HepG2 (cell line): ENCODE measurements at places on chromosomes 11 and 22. TPM values are rescaled to one million over a fixed set of nuclear protein-coding genes. Genes with fewer than 3 reads are reported as not detected.

The OSBP2 gene
- total RNA-seq: 7.1 and 7.7 TPM in 2 replicates

GRCh38 chr22:46055181-46055875, 78.4 kb upstream of the WNT7B start:
- no peak for DNase-seq

DNA sequence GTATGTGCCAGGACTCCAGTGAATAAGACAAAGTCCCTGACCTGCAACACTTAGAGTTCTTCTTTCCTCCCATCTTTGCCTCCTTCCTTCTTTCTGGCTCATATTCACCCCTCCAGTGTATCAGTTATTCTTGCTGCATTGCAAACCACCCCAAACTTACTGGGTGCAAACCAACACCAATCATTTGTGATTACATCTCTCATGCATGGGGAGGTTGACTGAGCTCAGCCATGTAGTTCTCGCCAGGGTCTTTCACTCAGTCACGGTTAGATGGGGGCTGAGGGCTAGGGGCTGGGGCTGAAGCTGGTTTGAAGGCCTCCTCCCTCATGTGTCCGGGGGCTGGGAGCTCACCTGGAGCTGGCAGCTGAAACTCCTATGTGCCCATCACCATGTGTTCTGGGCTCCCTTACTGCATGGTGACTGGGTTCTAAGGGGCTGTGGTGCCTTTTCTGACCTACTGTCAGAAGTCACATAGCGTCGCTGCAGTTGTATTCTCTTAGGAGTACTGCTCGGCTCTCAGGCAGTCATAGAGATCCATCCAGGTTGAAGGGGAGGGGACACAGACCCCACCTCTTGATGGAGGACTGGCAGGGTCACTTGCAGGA, 35.0 kb upstream of the CACNG2 start:
- DNase-seq: no peak

DNA sequence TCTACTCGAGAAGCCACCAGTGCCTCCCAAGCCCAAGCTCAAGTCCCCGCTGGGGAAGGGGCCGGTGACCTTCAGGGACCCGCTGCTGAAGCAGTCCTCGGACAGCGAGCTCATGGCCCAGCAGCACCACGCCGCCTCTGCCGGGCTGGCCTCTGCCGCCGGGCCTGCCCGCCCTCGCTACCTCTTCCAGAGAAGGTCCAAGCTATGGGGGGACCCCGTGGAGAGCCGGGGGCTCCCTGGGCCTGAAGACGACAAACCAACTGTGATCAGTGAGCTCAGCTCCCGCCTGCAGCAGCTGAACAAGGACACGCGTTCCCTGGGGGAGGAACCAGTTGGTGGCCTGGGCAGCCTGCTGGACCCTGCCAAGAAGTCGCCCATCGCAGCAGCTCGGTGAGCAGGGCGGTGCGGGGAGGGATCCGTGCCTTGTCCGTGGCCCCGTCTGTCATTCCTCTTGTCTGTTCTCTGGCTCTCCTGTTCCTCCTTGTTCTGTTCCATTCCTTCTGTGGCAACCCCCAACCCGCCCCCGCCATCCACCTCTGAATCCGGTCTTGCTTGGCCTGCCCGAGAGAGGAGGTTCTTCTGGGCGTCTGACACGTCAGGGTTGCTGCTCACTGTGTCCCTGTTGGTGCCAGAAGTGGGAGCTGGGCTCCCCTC, 15.8 kb upstream of the ACR start:
- no peak for DNase-seq

- no peak for DNase-seq
Observed at GRCh38 chr11:821512-822371, 3.0 kb downstream of the PNPLA2 start.

DNA sequence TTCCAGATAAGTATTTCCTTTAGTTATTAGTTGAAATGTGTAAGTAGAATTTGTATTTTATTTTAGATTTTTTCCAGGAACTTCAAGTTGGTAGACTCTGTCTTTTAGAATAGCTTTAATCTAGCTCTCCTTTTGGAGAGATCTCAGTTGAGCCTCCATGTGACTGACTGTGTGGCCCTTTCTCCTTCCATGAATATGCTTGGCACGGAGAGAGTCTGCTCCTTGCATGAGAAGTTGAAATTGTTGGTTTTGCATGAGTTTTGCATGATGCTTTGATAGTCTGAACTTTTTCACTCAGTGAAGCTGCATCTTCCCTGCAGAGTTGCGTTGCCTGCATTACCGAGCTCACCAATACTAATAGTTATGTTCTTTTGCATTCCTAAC, 32.8 kb upstream of the CTTN start:
- DNase-seq: no peak

DNA sequence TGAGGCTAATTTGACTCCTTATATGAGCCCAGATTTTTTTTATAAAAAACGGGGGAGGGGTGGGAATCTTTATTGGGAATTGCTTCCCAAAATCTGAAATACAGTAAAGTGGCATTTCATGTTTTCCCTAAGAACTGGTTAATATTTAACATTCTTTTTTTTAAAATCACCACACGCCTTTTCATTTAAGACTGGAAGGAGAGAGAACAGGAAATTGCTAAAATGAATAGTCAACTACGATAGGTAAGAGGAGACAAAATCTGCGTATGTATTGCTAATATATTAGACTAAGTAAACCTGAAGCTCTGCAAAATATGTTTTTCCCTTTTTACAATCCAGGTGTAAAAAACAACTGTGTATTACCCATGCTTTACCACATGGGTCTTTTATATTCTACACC, 57.0 kb downstream of the SOX6 start:
- no peak for DNase-seq

- DNase-seq: no peak
Observed at GRCh38 chr11:71936825-71937224, 8.0 kb downstream of the RNF121 start.
